ENCODE measurements at places on chromosomes 16 and 17. TPM values are rescaled to one million over a fixed set of nuclear protein-coding genes. Genes with fewer than 3 reads are reported as not detected.
A peak's percentile ranks its signal among the peaks of the same experiment; 100 is the strongest.

DNA sequence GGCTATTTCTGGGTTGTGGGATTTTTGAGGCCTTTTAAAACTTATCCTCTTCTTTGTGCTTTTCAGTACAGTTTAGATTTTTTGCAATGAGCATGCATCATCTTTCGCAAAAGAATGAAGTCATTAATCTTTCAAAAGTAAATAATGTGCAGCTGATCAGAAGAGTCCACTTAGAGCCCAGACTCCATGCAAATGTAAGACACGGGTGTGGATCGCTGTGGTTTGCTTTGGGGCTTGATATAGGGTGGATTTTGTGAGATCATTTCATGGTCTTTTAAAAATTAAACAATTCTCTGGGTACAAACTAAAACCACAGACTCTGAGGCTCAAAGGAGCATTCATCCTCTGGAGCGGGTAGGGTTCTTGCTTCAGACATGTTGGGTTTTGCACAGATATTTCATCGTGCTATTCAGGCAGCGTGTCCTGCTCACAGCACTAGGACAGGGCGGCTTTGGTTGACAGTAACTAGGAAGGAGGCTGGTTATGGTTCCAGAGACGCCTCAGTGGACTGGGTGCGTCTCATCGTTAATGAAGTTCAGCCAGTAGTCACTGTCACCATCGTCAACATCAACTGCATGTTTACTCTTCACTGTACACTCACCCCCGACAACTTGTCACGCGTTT, 129.4 kb upstream of the PLCG2 start:
- H3K4me3 ChIP-seq: no peak overlapping the region
- no peaks in the 10 kb centered on the region for H3K36me3 ChIP-seq
- H3K27me3 ChIP-seq: no peaks in the 10 kb centered on the region
- H3K4me1 ChIP-seq: no peaks in the 10 kb centered on the region
- DNase-seq: no peak

Gene ARHGAP44
- total RNA-seq: 0.80 TPM

GRCh38 chr17:57379237-57379894, 123.0 kb downstream of the MSI2 start:
- no peak overlapping the region for H3K27ac ChIP-seq
- no peaks in the 10 kb centered on the region for H3K4me1 ChIP-seq
- no peaks in the 10 kb centered on the region for H3K27me3 ChIP-seq
- no peaks in the 10 kb centered on the region for H3K36me3 ChIP-seq
- no peak for DNase-seq

GRCh38 chr17:74282587-74283370, 8.7 kb downstream of the DNAI2 start:
- H3K36me3 ChIP-seq: no peaks in the 10 kb centered on the region
- no peaks in the 10 kb centered on the region for H3K27me3 ChIP-seq
- no peak for DNase-seq
- no peak overlapping the region for H3K4me3 ChIP-seq

DNA sequence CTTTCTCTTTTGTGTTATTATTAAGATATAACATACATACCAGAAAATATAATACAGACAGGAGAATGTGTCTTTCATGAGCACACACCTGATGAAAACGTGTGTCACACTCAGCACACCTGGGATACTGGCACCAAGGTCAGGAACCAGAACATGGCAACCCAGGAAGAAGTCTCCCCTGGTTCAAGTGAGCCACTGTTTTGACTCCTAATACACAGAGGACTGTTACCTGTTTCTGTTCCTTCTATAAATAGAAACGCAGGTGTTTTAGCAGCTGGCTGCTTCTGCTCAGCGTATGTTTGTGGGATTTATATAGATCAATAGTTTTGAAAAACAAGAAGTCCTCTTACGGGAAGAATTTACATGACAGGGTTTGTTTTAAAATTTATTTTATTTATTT, 3.5 kb downstream of the SEC14L1 start:
- peaks cover 28% of the 10 kb centered on the region for H3K36me3 ChIP-seq
- peak overlapping the region; percentile 99 for H3K27ac ChIP-seq
- DNase-seq: no peak
- no peaks in the 10 kb centered on the region for H3K27me3 ChIP-seq
- peak overlapping the region; percentile 98 for H3K4me3 ChIP-seq
- H3K4me1 ChIP-seq: peaks cover 72% of the 10 kb centered on the region

- DNase-seq: no peak
- H3K4me3 ChIP-seq: no peak overlapping the region
- H3K27me3 ChIP-seq: no peaks in the 10 kb centered on the region
These were observed 1.9 kb upstream of the SDR42E1 start for GRCh38 chr16:82013139-82013538.

- no peaks in the 10 kb centered on the region for H3K27me3 ChIP-seq
- no peak overlapping the region for H3K27ac ChIP-seq
- peaks cover 8% of the 10 kb centered on the region for H3K4me1 ChIP-seq
- no peak overlapping the region for H3K4me3 ChIP-seq
- no peak for DNase-seq
These were observed 24.9 kb downstream of the USP31 start for GRCh38 chr16:23124315-23124714.

Gene SGCA
- total RNA-seq: not detected

Measured in Panc1 (cell line).